ENCODE measurements at places on chromosomes 2 and 18.

DNA sequence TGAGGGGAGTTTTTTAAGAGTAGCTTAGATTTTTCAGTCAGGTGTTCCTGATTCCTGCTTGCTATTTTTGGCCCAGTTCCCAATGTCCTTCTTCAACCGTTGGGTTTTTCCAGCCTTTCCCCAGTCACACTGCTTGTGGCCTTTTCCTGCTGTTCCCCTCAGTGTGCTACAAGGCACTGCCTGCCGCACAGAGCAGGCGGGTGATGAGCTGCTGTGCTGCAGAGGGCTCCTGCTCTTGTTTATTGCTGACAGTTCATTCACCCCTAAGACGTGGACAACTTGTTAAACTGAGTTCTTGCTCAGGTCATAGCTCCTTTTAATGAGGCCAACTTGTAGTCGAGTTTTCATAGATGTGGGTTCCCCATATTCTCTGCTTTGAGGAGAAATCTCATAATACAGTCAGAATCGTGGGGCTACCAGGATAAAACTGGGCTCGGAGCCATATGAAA is 20.6 kb downstream of the EIF4E2 start:
- no peak for DNase-seq

GRCh38 chr2:219792446-219792845 is 165.0 kb downstream of the SLC4A3 start:
- DNase-seq, result no peak

GRCh38 chr2:188292348-188293239 is 920 bp downstream of the GULP1 start:
- no peak for DNase-seq

GRCh38 chr2:43897492-43897891 is 58.7 kb downstream of the ABCG8 start:
- DNase-seq, result no peak

- DNase-seq, result no peak
Measured at GRCh38 chr2:38446418-38446817, 69.3 kb upstream of the ATL2 start.
